CD4-positive, alpha-beta T cell (primary cell): ENCODE measurements at places on chromosomes 5 and 9. TPM values are rescaled to one million over a fixed set of nuclear protein-coding genes. Genes with fewer than 3 reads are reported as not detected.

GRCh38 chr5:1401536-1402138, 43.6 kb downstream of the SLC6A3 start:
- H3K27me3 ChIP-seq = peaks cover 2% of the 10 kb centered on the region
- no peak overlapping the region for H3K27ac ChIP-seq
- H3K4me3 ChIP-seq = no peak overlapping the region
- H3K4me1 ChIP-seq = no peaks in the 10 kb centered on the region
- no peaks in the 10 kb centered on the region for H3K36me3 ChIP-seq

- DNase-seq = no peak
- H3K27ac ChIP-seq = no peak overlapping the region
- H3K4me1 ChIP-seq = peaks cover 41% of the 10 kb centered on the region
- peaks cover 26% of the 10 kb centered on the region for H3K36me3 ChIP-seq
- no peak overlapping the region for H3K4me3 ChIP-seq
- H3K27me3 ChIP-seq = no peaks in the 10 kb centered on the region
Measured at GRCh38 chr5:119378075-119378700, 22.4 kb downstream of the TNFAIP8 start.

DNA sequence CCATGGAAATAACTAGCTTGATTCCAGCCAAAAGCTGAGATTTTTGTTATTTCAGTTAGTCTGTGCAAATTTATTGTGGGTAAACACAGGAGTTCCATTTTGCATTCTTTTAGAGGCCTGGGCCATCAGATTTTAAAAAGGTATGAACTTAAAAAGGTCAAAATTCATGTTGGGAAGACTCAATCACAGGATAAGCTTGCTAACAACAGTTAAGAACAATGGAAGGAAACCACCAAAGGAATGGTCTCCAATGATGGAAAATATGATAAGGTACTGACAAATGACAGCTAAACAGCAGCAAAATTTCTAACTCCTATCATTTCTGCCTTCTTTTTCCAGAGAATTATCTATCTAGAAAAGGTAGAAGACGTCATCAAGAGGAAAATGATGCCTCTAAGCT, 16.0 kb downstream of the ABITRAM start:
- no peak overlapping the region for H3K4me3 ChIP-seq
- no peak overlapping the region for H3K27ac ChIP-seq
- no peaks in the 10 kb centered on the region for H3K4me1 ChIP-seq
- H3K27me3 ChIP-seq = no peaks in the 10 kb centered on the region
- no peaks in the 10 kb centered on the region for H3K36me3 ChIP-seq

The OBP2B gene
- total RNA-seq = not detected

- no peaks in the 10 kb centered on the region for H3K27me3 ChIP-seq
- H3K4me1 ChIP-seq = no peaks in the 10 kb centered on the region
- DNase-seq = no peak
- H3K4me3 ChIP-seq = no peak overlapping the region
Measured at GRCh38 chr9:132283165-132283564, 71.6 kb downstream of the SETX start.

The BTNL8 gene
- not detected for total RNA-seq

The PCDHB9 gene
- total RNA-seq = not detected

The MAN1B1 gene
- 60.9 TPM for total RNA-seq

DNA sequence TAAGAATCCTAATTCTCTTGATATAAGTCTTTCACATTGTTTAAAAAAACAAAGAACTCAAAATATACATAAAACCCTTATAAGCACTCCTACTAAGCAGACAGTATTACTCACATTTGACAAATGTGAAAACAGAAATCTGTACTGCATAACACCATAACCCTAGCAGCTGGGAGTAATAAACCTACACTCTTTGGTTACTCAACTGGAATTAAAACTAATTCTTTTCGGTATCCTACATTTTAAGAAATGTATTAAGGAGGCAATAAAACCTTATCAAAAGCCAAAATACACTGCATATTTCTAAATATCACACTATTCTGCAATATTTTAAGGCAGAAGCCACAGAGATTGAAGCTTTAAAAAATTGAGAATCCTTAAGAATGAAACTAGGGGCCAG, 6.8 kb downstream of the AUH start:
- H3K27ac ChIP-seq = no peak overlapping the region
- no peak overlapping the region for H3K4me3 ChIP-seq
- H3K4me1 ChIP-seq = peaks cover 7% of the 10 kb centered on the region

The TAF11L10 gene
- not detected for total RNA-seq

DNA sequence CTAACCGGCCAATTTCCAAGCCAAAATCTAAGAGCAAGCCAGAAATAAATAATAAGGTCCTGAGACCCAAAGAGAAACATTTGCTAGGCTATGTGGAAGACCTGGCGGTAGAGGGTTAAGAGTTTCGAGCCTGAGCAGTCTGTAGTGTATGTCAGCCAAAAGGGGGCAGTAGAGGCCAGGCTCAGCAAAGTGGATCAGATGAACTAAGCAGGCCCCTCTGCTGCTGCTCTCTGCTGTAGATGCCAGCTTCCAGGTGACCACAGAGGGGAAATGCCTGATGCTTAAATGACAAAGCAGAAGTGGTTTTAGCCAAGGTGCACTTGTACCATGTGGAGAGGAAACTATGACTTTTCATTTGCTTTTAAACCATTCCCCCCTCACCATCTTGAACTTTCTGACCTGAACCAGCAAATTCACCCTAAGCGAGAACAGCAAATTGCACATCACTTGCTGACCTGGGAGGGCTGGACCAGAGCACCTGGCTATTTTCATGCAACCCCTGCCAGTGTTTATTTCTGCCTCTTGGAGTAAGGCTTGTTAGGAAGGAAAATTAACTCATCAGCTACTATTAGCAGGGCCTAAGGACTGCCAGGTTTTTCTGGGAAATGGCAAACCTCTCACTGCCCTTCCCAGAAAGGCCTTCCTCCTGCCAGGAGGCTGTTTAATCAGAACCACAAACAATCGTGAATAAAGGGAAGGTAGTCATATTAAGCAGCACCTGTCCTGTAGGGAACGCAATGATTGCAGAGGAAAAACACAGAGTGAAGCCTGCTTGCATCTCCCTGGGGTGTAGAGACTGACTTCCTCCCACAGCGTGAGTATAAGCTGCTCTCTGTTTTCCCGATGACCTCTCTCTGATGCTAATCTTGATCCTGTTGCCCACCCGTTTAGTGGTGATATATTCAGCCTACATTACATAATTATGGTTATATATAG, 818.2 kb downstream of the TLR4 start:
- H3K4me3 ChIP-seq = no peak overlapping the region
- H3K36me3 ChIP-seq = no peaks in the 10 kb centered on the region
- H3K4me1 ChIP-seq = no peaks in the 10 kb centered on the region
- H3K27me3 ChIP-seq = no peaks in the 10 kb centered on the region
- peak; percentile 1 for DNase-seq

The ZNF454 gene
- total RNA-seq = not detected

DNA sequence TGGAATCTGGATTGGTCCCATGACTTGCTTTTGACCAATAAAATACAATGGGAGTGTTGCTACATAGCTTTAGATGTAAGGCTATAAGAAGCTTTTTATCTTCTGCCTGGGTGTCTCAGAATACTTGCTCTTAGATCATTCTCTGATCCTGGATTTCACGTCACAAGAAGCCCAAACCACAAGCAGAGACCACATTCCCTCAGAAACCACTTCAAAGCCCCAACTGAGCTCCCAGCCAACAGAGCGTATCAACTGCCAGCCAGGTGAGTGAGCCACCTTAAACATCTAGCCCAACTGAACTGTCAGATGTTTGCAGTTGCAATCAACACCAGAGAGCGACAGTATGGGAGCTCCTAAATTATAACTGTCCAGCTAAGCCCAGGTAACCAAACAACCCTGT, 687.1 kb downstream of the TLE1 start:
- H3K27me3 ChIP-seq = no peaks in the 10 kb centered on the region
- peak; percentile 40 for DNase-seq
- no peak overlapping the region for H3K27ac ChIP-seq
- H3K4me1 ChIP-seq = no peaks in the 10 kb centered on the region
- H3K36me3 ChIP-seq = no peaks in the 10 kb centered on the region

The CCNJL gene
- not detected for total RNA-seq

GRCh38 chr9:87615136-87615535, 110.8 kb upstream of the CTSL start:
- H3K36me3 ChIP-seq = no peaks in the 10 kb centered on the region
- H3K27ac ChIP-seq = no peak overlapping the region
- H3K4me3 ChIP-seq = no peak overlapping the region
- H3K27me3 ChIP-seq = peaks cover 2% of the 10 kb centered on the region
- no peak for DNase-seq

DNA sequence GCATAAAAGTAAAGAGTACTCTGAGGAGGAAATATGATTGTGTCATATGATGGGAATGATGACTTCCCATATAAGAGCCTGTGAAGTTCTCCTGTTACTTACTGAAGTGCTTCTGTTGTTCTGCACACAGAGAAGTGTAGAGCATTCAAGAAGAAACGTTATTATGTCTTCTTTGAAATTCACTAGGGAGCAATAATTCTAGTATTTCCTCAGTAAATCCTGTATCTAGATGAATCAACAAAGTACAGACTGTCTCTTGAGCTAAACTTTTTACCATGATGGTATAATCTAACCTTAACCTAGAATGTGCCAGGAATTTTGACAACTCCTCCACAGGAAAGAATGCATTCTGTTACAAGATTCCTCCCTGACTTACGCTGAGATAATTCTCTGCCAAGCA, 18.9 kb upstream of the GHR start:
- H3K27me3 ChIP-seq = no peaks in the 10 kb centered on the region
- H3K4me1 ChIP-seq = no peaks in the 10 kb centered on the region
- H3K27ac ChIP-seq = no peak overlapping the region

The KLF4 gene
- total RNA-seq = 13.2 TPM

The QRFP gene
- not detected for total RNA-seq

- H3K4me3 ChIP-seq = no peak overlapping the region
- no peaks in the 10 kb centered on the region for H3K36me3 ChIP-seq
- no peak for DNase-seq
- no peaks in the 10 kb centered on the region for H3K27me3 ChIP-seq
- H3K4me1 ChIP-seq = no peaks in the 10 kb centered on the region
Measured at GRCh38 chr5:42691413-42691937, 65.1 kb upstream of the CCDC152 start.

- H3K36me3 ChIP-seq = no peaks in the 10 kb centered on the region
- no peak overlapping the region for H3K27ac ChIP-seq
- no peak overlapping the region for H3K4me3 ChIP-seq
- peak; percentile 53 for DNase-seq
- peaks cover 7% of the 10 kb centered on the region for H3K4me1 ChIP-seq
Measured at GRCh38 chr5:175464074-175464941, 14.1 kb upstream of the SFXN1 start.
